ENCODE measurements at places on chromosomes 16 and 17. TPM values are rescaled to one million over a fixed set of nuclear protein-coding genes. Genes with fewer than 3 reads are reported as not detected.

The CMTM2 gene
- polyA plus RNA-seq = 1.5 TPM

DNA sequence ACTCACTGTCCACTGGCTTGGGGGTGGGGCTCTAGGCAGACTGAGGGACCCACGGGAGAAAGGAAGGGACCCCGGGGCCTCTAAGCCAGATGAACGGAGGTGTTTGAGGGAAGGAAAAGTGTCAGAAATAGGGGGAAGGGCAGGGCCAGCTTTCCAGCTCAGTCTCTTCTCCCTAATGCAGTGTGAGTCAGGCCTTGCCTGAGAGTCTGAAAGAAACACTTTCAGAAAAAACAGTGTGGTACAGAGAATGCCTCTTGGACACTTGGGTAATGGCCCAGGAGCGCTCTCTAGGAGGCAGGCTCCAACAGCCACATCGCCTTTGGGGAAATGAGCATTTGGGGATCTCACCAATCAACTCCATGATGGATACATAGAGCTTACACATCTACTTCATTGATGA is 46.9 kb downstream of the NDEL1 start:
- DNase-seq = no peak

GRCh38 chr17:57563958-57564357 is 181.1 kb downstream of the CCDC182 start:
- DNase-seq = no peak

The ZKSCAN2 gene
- 10.9 TPM for polyA plus RNA-seq

GRCh38 chr17:65055280-65055707 is 1.2 kb downstream of the GNA13 start:
- DNase-seq = no peak

- DNase-seq = no peak
Measured at GRCh38 chr16:24088767-24089166, 167.4 kb upstream of the CACNG3 start.

The ALDH3A1 gene
- polyA plus RNA-seq = 1.7 TPM

GRCh38 chr17:8019665-8020650 is 17.5 kb downstream of the GUCY2D start:
- no peak for DNase-seq

- no peak for DNase-seq
Measured at GRCh38 chr17:54906683-54907082, 6.0 kb downstream of the TOM1L1 start.

The CES5A gene
- polyA plus RNA-seq = not detected

The CETP gene
- 15.3 TPM for polyA plus RNA-seq

The HCRT gene
- polyA plus RNA-seq = not detected

The DRC3 gene
- 13.2 TPM for polyA plus RNA-seq

DNA sequence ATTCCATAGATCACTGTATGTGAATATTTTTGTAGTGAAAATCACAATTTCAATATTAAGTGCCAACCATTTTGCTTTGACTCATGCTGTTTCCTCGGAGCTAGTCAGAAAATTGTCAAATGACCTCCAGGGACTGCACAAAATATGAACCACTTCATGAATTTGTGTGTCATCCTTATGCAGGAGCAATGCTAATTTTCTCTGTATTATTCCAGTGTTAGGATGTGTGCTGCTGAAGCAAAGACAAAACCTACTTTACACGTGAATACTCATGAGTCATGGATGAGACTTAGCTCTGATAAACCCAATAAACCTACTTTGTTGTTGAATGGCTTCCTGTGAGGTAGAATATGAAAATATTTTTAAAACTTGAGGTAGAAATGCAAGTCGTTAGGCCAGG is 65.2 kb downstream of the SHCBP1 start:
- DNase-seq = no peak

Measured in left renal cortex interstitium (tissue), 4 donors.